ENCODE measurements at places on chromosomes 4 and X.

- DNase-seq: no peak
These were observed 119.3 kb downstream of the CRLF2 start for GRCh38 chrX:1093121-1093520.

DNA sequence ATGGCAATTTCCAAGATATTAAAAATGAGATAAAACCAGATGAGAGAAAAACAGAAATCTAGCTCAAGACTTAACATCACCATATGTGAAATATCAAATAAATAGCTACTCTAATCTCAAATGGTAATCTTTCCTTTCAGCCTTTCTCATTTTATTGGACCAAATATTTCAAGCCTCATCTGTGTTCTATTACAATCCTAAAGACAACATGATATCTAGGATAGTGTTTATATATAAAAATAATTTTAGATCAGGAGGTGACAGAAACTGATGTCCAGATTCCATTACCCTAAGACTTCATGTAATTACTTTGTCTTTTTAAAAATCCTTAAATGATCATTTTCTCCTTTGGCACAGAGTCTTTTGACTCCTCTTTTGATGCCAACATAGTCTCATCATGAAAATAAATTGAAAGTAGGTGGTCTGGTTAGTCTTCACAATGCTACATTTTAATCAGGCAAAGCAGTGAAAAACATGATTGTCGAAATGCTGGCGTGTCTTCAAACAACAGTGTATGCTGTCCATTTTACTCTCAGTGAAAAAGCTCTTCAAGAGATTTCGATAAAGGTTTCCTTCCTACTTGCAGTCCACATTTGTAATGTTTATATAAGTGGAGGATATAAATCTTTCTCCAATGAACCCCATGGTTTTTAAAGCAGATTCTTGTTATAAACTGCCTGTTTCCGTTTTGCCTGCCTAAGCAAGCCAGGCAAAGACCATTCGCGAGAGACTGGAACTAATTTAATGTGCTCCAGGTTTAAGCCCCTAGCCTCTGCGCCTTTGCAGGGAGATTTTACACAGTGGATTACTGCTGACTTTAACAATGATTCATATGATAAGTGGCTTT is 169.8 kb downstream of the SCFD2 start:
- no peak for DNase-seq

DNA sequence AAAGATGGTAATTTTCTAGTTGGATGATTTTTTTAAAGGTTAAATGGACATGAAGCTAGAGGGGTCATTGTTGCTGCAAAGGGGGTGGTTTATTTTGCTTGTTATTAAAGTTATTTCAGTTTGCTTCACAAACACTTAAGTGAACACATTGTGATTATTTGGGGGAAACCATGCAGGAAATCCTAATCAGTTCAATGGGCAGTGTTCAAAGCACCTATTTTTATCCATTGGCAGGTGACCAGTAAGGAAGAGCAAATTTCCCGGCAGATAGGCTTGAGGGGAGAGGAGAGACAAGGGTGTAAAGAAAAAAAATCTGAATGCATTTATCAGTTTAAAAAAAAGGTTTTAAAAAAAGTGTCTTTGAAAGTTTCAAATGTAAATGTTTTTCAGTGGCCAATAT is 17.6 kb downstream of the GPR174 start:
- no peak for DNase-seq

GRCh38 chr4:68070302-68070701 is 59.4 kb downstream of the TMPRSS11F start:
- DNase-seq: no peak

DNA sequence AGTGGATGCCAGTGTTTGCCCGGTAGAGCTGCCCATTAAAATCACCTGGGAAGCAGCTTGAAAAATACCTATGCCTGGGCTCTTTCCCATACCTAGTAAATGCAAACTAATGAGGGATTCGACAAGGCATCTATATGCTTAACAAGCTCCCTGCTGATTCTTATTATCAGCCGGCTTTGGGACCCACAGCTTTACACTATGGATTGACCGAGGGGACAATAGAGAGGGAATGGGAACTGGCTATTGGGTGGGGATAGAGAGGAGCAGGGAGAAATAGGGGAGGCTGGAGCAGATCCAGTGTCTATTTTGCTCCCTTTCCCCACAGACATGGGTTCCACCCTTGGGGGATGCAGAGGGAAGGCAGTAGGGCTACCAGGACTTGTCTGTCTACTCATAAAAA is 103.1 kb upstream of the TEX13D start:
- DNase-seq: no peak

DNA sequence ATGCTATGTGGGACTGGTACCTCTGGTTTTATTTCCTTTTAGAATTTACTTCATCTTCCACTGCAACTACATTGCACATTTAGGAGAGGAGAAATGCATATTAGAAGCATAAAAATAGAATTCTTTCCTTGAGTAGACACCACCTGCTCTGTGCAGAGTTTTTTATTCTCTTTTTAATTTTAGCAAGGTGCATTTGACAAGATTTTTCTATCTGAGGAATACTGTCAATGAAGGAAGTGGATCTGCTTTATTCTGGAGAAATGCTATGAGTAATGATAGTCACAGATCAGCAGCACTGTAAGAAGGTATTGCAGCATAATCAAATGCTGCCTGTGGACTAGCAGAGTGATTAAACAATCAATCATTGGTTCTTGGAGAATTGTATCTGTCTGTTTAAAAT is 1038.3 kb downstream of the RAPGEF2 start:
- no peak for DNase-seq

- peak; percentile 2 for DNase-seq
These were observed 78.4 kb downstream of the FAM9B start for GRCh38 chrX:8955511-8955910.

- no peak for DNase-seq
These were observed 1.5 kb downstream of the SRPK3 start for GRCh38 chrX:153782313-153782712.

DNA sequence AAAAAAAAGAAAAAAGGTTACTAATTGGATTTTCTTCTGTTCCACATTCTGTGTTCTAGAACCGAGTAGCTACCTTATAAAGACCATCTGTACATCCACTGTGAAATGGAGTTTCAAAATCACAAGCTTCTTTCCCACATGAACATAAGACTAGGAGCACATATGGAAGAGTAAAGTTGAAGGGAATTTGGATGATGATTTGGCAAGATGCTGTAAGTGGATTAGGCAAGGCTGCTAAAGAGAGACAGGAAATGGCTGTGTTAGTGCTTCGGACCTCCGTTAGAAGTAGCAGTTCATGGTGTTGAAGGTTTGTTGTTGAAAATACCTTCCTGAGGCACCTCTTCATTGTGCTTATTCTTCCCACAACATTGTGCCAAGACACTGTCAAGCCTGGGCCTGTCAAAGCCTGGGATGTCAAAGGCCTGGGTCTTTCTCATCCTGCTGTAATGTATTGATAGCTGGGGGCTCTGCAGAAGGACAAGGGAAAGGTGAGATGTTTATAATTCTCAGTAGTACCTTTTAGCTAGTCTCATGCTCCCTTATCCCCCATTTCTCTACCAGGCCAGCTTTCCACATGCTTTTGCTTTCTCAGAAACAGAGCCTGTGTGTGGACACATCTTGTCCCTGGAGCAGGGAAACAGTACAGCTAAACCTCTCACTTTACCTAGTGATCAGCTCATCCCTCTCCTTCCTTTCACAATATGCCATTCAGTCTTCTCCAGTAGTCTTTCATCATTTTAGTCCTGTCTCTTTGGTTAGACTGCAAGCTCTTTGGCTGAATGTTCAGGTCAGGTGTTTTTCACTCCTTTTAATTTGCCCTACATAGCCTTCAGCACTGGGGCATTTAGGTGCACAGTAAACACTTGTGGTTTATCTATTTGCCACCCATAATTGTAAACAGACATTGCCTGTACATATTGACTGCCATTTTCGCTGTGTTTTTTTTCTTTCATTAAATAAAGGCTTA is 37.9 kb upstream of the CYP2U1 start:
- DNase-seq: peak; percentile 48

DNA sequence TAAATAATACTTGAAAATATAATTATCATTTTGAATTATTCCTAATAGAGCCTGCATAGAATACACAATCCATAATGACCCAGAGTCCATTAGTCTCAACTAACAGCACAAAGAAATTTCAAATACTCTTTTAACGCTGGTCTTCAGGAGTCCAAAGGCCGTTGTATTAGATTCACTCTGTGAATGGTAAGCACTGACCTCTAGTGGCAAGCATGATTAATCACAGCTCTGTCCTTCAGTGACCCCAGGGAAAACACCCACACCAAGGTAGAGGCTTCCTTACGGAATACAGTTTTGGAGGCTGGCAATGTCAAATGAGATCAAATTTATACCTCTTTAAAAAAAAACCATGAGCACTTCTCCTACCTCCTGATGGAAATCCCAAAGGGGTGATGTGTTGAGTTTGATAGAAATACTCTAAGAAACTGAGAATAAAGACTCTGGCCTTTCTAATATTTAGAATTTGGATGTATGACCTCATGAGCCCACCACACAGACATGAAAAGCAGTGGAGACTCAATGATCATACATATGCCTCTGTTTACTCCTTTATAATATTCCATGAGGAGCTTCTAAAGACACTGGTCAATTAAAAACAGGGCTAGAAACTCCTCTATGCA is 147.2 kb upstream of the DKK2 start:
- peak; percentile 57 for DNase-seq

GRCh38 chrX:148940411-148940996 is 440.1 kb downstream of the AFF2 start:
- DNase-seq: no peak

DNA sequence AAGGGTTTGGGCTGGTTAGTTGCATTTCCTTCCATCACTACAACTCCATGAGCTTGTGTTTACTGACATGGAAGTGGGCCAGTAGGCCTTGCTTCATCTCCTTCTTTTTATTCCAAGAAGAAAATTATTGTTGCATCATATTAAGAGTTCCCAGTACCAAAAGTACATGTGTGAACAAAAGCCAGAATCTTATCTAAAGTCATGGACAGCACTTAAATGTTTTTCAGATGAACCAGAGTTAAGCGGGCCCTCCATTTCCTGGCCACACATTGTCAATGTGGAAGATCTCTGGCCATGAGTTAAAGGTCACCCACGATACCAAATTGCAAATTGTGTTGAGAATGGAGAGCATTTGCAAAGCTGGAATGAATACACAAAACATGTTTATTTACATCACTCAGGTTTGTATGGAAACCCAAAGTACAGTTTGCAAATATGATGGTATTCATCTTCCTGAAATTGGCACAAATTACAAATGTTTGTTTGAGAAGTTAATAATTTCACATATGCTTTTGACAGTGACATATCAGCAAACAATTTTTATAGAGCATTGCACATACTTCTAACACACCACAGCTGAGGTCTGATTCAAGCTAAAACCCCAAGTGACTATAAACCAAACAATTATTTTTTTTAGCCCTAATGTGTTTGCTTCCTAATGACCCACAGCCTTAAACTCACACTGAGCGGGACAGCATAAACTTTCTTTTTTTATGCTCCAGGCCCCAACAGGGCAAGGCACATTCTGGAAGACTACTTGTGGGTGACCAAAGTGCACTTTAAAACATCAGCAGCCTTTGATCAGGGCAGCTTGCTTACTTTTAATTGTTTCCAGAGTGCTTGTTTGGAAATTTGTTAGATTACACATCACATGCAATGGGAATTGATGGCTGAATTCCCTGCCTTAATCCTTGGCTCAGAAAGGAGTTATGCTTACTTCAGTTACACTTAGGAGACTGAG is 502.9 kb upstream of the SLIT2 start:
- peak; percentile 93 for DNase-seq

GRCh38 chrX:48998391-48998790 is 3.7 kb downstream of the GRIPAP1 start:
- DNase-seq: no peak

- peak; percentile 29 for DNase-seq
These were observed 140.4 kb downstream of the MID1IP1 start for GRCh38 chrX:38941675-38942074.

DNA sequence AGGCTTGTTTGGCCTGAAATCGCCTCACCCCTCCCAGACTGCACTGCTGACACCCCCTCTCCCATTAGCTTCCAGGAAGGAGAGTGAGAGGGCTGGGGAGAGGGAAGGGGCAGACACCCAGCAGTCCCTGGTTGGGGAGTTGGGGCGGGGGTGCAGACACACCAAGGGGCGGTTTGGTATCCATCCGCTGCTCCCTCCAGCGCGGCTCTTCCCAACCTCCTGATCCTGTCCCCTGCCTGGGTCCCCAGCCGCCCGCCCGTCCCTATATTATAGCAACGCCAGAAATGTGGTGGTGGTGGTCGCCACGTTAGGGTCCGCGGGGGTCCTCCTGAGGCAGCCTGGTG is 24.9 kb downstream of the GPRASP3 start:
- DNase-seq: no peak

DNA sequence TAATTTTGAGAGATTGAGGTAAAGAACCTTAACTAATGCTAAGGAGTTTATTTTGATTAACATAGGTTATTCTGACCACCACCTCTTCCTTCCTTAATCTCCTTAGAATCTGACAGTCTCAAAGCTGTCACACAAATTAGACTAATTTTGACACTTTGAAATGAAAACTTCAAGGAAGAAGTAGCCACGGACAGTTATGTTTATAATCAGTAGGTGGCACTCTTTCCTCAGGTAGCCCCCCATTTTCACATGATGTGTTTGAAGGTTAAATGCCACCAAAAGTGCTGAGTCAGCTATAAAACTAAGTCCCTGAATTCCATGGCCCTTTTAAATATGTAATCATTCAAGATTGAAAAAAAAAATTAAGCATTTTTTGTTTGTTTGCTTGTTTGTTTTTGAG is 22.4 kb downstream of the TMEM33 start:
- DNase-seq: no peak

DNA sequence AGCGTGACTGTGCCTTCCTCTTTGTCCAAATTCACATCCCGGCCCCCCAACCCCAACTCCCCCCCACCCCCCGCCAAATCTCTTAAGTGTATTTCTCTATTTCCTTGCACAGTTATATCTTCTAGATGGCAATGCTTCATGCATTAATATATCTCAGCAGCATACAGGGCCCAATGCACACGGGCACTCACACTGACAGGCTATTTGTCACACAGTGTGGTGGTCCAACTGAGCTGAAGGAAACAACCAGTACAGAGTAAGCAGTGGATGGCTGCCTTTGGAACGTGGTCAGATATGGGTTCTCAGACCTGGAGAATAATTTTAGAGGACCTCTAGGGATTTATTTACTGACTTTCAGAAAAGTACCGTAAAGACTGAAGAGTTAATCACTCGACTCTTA is 681 bp downstream of the EXOC1 start:
- no peak for DNase-seq

DNA sequence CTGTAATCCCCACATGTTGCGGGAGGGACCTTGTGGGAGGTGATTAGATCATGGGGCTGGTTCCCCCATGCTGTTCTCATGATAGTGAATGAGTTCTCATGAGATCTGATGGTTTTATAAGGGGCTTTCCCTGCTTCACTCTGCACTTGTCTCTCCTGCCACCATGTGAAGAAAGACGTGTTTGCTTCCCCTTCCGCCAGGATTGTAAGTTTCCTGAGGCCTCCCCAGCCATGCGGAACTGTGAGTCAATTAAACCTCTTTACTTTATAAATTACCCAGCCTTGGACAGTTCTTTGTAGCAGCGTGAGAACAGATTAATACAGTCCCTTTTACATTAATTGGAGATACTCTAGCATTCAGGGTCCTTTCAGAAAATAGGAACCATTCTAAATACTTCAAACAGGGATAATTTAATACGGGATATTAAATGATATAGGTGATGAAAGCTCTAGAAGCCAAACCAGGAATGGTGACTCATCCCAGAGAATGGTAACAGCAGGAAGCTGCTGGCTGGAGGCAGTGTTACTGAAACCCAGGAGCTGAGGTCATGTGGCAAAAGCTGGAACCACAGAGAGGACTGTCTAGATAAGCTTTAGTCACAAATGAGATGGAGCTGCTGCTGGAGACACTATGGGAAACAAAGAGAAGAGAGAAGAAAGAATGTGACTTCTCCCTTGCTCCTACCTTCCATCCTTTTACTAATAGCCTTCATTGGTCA is 57.3 kb downstream of the GSTCD start:
- DNase-seq: peak; percentile 77
